ENCODE measurements at places on chromosomes 13 and 19.

GRCh38 chr19:58546019-58546530 is 2.2 kb downstream of the TRIM28 start:
- DNase-seq, result no peak

- DNase-seq, result no peak
Observed at GRCh38 chr19:10398819-10399218, 4.5 kb downstream of the CDC37 start.

DNA sequence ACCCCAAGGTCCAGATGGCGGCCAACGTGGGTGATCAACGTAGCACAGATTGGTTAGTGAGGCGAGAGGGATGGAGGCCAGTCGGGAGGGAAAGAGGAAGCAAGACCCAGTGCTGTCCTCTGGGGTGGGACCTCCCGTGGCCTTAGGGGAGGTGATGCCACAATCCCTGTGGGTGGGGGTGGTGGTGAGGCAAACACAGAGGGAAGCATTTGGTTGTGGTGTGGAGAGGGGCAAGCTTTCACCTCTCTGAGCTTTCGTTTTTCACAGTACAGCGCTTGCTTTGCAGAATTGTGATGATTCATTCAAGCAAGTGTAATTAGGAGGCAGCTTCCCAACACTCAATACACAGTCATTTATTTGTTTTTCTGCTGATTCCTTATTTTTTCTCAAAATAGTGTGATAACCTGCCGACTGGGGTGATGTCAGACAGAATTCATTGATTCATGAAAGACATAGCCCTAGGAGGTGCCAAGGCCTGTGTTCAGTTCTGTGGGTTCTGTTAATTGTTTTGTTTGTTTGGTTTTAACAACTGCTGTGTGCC is 2.4 kb downstream of the LENG8 start:
- no peak for DNase-seq

- DNase-seq, result no peak
Observed at GRCh38 chr13:30570691-30571090, 47.0 kb upstream of the USPL1 start.

- DNase-seq, result no peak
Observed at GRCh38 chr19:6313398-6313969, 19.9 kb downstream of the ACER1 start.

- DNase-seq, result no peak
Observed at GRCh38 chr13:105272660-105273631, 1262.5 kb downstream of the EFNB2 start.

- DNase-seq, result no peak
Observed at GRCh38 chr13:27679896-27680295, 58.2 kb downstream of the POLR1D start.

DNA sequence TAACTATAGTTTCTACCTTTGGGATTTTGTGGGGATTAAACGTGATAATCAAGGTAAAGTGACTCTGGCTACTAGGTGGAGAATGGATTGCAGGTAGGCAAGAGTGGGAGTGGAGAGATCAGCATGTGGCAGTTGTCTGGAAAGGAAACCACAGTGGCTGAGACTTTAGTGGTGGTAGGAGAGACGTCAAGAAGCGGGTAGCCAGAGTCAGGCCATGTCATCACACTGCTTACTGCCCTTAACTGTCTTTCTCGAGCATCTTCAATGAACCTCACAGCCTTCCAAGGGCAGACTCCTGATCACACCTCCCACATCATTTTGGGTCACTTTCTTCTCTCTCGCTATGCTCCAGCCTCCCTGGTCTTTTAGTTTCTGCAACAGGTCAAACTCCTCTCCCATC is 28.6 kb upstream of the MBNL2 start:
- DNase-seq, result no peak
